ENCODE measurements at places on chromosomes 7 and 10. TPM values are rescaled to one million over a fixed set of nuclear protein-coding genes. Genes with fewer than 3 reads are reported as not detected.
A peak's percentile ranks its signal among the peaks of the same experiment; 100 is the strongest.

Gene ARHGEF35
- 15.4 TPM for total RNA-seq

Gene COL17A1
- 56.1 TPM for total RNA-seq

Gene RADIL
- 8.5 TPM for total RNA-seq

Gene PAX4
- total RNA-seq: not detected

Gene VIPR2
- 0.48 TPM for total RNA-seq

DNA sequence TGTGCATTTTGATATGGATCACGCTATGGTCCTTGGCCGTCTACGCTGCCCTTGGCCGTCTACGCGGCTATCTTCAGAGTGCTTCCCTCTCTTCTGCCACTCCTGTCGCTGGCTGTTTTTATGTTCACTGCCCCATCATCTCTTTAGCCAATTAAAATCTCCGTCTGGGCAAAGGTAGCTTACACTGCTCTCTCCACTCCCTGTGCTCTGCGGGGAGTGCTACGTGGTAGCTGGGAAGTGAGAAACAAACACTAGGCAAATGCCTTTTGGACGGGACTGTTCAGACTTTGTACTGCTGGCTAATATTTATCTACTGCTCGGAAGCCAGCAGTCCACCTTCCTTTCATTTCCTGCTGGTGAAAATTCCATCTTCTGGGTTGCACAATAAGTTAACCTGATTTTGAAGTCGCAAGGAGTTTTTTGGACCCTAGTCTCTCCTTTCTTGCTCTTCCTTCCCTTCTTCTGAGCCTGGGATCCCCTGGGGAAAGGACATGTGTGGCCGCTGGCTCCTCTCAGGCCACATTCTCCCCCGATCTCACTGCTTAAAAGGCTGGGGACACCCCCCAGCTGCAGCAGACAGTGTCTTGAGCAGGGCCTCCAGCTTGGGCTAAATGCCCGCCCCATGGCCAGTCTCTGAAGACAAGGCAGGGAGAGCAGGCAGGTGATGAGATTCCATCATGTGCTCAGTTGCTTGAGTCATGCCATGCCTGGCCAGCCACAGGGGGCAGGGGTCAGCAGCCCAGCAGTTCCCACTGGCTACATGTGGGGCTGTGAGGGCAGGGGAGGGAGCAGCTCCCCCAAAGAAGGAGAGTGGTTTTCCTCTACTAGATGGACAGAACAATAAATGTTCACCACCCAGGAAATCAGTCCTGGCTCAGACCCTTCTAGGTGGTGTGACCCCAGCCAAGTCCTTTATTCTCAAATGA is 25.5 kb upstream of the RBM33 start:
- H3K27me3 ChIP-seq: no peaks in the 10 kb centered on the region
- H3K36me3 ChIP-seq: no peaks in the 10 kb centered on the region
- H3K4me3 ChIP-seq: no peak overlapping the region
- no peak overlapping the region for H3K27ac ChIP-seq
- H3K4me1 ChIP-seq: no peaks in the 10 kb centered on the region
- no peak for DNase-seq

GRCh38 chr10:78934532-78934898 is 134.3 kb upstream of the ZMIZ1 start:
- H3K27me3 ChIP-seq: no peaks in the 10 kb centered on the region
- H3K4me3 ChIP-seq: no peak overlapping the region
- H3K36me3 ChIP-seq: no peaks in the 10 kb centered on the region
- H3K27ac ChIP-seq: no peak overlapping the region

- no peaks in the 10 kb centered on the region for H3K27me3 ChIP-seq
- H3K36me3 ChIP-seq: no peaks in the 10 kb centered on the region
- no peak overlapping the region for H3K27ac ChIP-seq
- no peak overlapping the region for H3K4me3 ChIP-seq
- no peak for DNase-seq
Measured at GRCh38 chr7:138902161-138902560, 79.0 kb downstream of the KIAA1549 start.

- H3K4me1 ChIP-seq: no peaks in the 10 kb centered on the region
- no peaks in the 10 kb centered on the region for H3K36me3 ChIP-seq
- H3K4me3 ChIP-seq: no peak overlapping the region
Measured at GRCh38 chr7:111711426-111712065, 149.3 kb upstream of the IMMP2L start.

- H3K27me3 ChIP-seq: no peaks in the 10 kb centered on the region
- H3K27ac ChIP-seq: no peak overlapping the region
- H3K4me1 ChIP-seq: no peaks in the 10 kb centered on the region
- H3K4me3 ChIP-seq: no peak overlapping the region
Measured at GRCh38 chr7:44735403-44736165, 13.1 kb upstream of the ZMIZ2 start.

DNA sequence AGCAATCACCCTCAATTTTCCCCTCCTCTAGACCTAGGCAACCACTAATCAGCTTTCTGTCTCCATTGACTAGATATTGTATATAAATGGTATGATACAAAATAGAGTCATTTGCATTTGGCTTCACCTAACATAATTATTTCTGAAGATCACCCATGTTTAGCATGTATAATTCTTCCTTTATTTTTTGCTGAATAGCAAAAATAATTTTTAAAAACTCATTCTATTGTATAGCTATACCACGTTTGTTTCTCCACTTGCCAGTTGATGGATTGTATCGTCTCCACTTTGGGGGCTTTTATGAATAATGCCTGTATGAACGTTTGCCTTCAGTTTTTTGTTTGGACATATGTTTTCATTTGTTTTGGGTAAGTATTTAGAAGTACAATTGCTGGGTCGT is 95.3 kb downstream of the ZNRF2 start:
- no peak overlapping the region for H3K4me3 ChIP-seq
- H3K36me3 ChIP-seq: no peaks in the 10 kb centered on the region
- no peaks in the 10 kb centered on the region for H3K27me3 ChIP-seq
- no peak for DNase-seq
- H3K4me1 ChIP-seq: no peaks in the 10 kb centered on the region

DNA sequence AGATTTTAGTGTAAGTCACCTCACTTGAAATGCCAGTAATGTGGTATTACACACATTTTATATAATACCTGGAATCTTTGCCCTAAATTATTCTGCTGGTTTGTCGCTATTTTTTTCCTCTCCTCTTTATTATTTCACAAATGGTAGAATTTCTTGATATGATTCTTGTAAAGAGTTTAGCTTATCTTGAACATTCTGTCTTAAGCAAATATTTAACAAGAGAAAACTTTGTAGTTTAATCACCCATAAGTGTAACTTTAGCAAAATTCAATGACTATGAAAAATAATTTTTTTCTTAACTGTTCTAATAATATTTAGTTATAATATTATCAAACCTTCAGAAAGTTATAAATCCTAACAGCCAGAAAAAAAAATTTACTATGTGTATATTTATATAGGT is 56.7 kb downstream of the NHLRC2 start:
- no peaks in the 10 kb centered on the region for H3K36me3 ChIP-seq
- no peaks in the 10 kb centered on the region for H3K4me1 ChIP-seq
- no peak for DNase-seq
- H3K27me3 ChIP-seq: no peaks in the 10 kb centered on the region
- H3K27ac ChIP-seq: no peak overlapping the region
- H3K4me3 ChIP-seq: no peak overlapping the region

DNA sequence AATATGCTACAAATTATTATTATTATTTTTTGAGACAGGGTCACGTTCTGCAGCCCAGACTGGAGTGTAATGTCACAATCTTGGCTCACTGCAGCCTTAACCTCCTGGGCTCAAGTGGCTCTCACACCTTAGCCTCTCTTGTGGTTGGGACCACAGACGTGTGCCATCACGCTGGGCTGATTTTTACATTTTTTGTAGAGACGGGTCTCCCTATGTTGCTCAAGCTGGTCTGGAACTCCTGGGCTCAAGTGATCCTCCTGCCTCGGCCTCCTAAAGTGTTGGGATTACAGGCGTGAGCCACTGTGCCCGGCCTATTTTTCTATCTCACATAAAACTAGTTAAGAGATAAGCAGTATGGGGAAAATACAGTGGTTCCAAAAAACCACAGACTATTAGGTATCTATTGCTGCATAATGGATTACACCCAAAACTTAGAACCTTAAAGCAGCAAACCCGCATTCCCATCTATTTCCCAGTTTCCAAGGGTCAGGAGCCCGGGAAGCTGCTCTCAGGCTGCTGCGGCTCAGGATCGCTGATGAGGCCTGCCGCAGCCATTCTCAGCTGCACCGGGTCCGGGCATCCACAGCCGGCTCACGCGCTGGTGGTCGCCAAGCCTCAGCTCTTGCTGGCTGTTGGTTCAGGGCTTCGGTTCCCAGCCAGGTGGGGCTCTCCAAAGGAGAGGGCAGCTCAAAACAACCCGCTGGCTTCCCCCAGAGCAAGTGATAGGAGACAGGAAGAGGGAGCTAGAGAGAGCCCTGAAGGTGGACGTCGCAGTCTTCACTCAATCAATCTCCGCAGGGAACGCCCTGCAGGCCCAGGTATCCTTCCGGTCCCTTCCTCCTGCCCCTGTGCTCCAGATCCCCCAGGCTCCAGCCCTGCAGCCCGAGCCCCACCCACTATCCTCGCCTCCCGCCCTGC is 128.2 kb downstream of the UBE2H start:
- peak overlapping the region; percentile 75 for H3K27ac ChIP-seq
- H3K4me1 ChIP-seq: no peaks in the 10 kb centered on the region
- H3K4me3 ChIP-seq: peak overlapping the region; percentile 73

GRCh38 chr7:115135769-115136410 is 214.0 kb downstream of the MDFIC start:
- H3K4me1 ChIP-seq: no peaks in the 10 kb centered on the region
- H3K36me3 ChIP-seq: no peaks in the 10 kb centered on the region
- H3K27me3 ChIP-seq: no peaks in the 10 kb centered on the region
- H3K27ac ChIP-seq: no peak overlapping the region
- H3K4me3 ChIP-seq: no peak overlapping the region
- no peak for DNase-seq

DNA sequence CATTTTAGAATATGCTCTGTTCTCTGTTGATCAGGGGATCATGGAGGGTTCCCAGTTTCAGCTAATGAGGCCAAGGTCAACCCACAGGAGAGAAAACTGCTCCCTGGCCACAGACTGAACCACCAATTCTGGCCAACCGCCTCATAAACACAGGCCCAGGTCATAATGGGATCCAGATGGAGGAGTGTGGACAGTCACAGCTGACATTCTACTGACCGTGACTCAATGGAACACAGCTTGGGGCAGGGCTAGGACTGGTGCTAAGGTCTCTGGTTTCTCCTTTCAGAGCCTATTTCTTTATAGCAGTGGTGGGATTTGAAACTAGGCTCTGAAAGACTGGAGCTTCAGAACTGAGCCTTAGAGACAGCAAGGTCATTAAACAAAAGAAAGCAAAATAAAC is 68.3 kb downstream of the HIPK2 start:
- no peak overlapping the region for H3K4me3 ChIP-seq
- H3K27ac ChIP-seq: no peak overlapping the region
- H3K36me3 ChIP-seq: no peaks in the 10 kb centered on the region
- DNase-seq: no peak
- no peaks in the 10 kb centered on the region for H3K4me1 ChIP-seq

DNA sequence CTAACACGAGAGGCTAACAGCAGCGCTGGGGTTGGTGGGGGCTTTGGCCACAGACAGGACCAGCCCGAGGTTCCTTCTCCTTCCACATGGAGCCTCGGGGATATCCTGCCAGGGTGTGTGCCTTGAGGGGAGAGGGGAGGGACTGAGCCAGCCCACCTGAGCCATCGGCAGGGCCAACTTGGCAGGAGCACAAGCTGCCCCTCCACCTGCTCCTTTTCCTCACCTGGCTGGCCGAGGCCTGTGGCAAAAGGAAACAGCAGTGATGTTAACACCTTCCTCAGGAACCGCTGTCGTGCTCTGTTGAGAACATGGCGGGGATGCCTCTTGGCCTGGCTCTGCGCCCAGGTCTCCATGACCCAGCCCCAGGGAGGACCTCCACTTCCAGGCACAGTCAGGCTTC is 255.1 kb upstream of the PPP2R2D start:
- H3K27ac ChIP-seq: no peak overlapping the region
- DNase-seq: no peak
- H3K4me3 ChIP-seq: no peak overlapping the region
- H3K36me3 ChIP-seq: no peaks in the 10 kb centered on the region
- H3K4me1 ChIP-seq: no peaks in the 10 kb centered on the region

DNA sequence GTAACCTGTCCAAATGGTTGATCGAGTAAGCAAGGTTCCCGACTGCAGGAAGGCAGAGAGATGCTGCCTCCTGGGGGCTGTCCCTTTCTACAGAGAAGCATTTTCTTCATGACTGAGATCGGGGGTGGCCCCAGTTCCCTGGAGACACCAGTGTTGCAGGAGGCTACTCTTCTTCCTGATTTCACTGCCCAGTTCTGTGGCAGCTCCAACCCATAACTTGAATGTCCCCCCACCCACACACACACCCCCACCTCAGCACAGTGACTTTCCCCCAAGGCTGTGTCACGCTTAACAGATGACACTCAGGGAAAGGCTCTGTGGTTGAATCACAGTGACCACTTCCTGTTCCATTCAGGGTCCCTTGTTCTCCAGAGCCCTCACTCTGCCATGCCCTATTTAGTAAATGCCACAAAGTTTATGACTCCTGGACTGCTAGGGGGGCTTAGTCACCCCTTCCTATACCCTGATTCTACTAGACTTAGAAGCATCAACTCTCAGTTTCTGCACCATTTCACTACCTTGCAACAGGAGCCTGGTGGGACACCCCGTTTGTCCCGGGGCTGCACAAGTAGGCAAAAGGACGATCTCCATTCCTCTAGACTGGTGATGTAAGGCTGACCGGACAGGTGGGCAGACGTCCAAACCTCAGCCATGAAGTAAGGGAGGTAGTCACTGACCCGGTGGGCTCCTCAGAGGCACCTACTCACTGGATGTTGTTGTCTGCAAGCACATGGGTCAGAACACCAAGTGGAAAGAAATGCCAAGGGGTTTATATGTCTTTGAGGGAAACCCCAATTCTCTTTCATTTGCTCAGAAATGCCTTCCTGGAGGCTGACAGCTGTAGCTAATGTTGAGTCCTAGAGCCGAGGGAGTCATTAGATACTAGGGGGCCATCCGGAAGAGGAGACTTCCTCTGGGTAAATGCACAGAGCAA is 31.3 kb upstream of the SMC3 start:
- no peak overlapping the region for H3K27ac ChIP-seq
- no peaks in the 10 kb centered on the region for H3K27me3 ChIP-seq

- DNase-seq: no peak
- H3K4me1 ChIP-seq: no peaks in the 10 kb centered on the region
- no peaks in the 10 kb centered on the region for H3K36me3 ChIP-seq
Measured at GRCh38 chr10:90960355-90960814, 39.5 kb upstream of the ANKRD1 start.

GRCh38 chr7:70420381-70420662 is 711.6 kb upstream of the GALNT17 start:
- H3K27ac ChIP-seq: no peak overlapping the region
- no peaks in the 10 kb centered on the region for H3K27me3 ChIP-seq
- DNase-seq: no peak
- no peak overlapping the region for H3K4me3 ChIP-seq
- H3K4me1 ChIP-seq: no peaks in the 10 kb centered on the region

GRCh38 chr7:106225856-106226255 is 58.9 kb downstream of the NAMPT start:
- H3K36me3 ChIP-seq: no peaks in the 10 kb centered on the region
- H3K27me3 ChIP-seq: no peaks in the 10 kb centered on the region
- H3K4me1 ChIP-seq: no peaks in the 10 kb centered on the region

GRCh38 chr10:88830643-88831268 is 20.9 kb downstream of the ANKRD22 start:
- H3K27ac ChIP-seq: no peak overlapping the region
- no peaks in the 10 kb centered on the region for H3K4me1 ChIP-seq
- no peak overlapping the region for H3K4me3 ChIP-seq
- no peaks in the 10 kb centered on the region for H3K36me3 ChIP-seq
- DNase-seq: no peak

GRCh38 chr10:43216931-43217562 is 49.8 kb downstream of the RASGEF1A start:
- no peaks in the 10 kb centered on the region for H3K36me3 ChIP-seq
- H3K27me3 ChIP-seq: no peaks in the 10 kb centered on the region
- no peak overlapping the region for H3K27ac ChIP-seq
- H3K4me1 ChIP-seq: no peaks in the 10 kb centered on the region
- DNase-seq: no peak
